GM04504 (cell line): ENCODE measurements at places on chromosomes 5 and 9.

DNA sequence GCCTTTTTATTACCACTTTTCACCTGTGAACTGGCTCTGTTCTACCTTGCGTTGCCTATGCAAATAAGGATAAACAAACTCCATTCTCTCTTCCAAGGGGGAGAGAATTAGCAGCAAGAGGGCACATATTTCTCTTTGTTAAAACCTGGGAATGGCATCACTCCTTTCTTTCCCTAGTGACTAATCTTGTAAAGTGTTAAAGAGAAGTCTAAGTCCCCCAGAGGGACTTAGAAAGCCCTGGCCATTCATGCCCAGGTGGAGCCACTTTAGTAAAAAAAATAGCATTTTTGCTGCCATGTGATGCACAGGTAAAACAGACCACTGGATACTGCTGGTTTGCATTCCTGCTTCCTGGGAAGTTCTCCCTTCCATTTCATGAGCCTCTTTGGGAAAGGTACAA lies 148.4 kb downstream of the MAN2A1 start:
- no peak for DNase-seq

DNA sequence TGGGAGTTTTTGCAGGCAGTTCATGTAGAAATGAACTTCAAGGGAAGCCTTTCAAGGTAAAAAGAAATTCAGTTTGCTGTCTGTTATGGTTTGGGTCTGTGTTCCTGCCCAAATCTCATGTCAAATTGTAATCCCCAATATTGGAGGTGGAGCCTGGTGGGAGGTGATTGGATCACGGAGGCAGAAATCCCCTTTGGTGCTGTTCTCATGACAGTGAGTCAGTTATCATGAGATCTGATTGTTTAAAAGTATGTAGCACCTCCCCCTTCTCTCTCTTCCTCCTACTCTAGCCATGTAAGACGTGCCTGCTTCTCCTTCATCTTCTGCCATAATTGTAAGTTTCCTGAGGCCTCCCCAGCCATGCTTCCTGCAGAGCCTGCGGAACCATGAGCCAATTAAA lies 341.4 kb downstream of the ARHGEF28 start:
- no peak for DNase-seq

GRCh38 chr5:33167541-33167940 lies 273.2 kb upstream of the TARS1 start:
- no peak for DNase-seq

DNA sequence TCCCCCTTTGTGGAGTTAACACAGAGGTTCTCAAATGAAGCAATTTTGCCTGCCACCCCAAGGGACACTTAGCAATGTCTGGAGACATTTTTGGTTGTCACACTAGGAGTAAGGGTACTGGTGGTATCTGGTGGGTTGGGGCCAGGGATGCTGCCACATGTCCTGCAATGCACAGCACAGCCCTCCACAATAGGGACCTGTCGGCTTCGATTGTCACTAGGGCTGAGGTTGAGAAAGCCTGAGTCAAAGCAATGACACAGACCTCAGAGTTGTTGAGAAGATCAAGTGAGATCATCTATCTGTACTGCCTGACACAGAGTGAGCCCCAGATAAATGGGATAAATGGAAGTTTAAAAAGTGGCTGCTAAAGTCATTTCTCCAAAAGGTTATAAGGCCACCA lies 249.2 kb upstream of the KLF4 start:
- no peak for DNase-seq

GRCh38 chr9:81690251-81690851 lies 1.0 kb upstream of the TLE1 start:
- no peak for DNase-seq

GRCh38 chr9:116569111-116569510 lies 118.0 kb upstream of the TRIM32 start:
- DNase-seq: no peak

DNA sequence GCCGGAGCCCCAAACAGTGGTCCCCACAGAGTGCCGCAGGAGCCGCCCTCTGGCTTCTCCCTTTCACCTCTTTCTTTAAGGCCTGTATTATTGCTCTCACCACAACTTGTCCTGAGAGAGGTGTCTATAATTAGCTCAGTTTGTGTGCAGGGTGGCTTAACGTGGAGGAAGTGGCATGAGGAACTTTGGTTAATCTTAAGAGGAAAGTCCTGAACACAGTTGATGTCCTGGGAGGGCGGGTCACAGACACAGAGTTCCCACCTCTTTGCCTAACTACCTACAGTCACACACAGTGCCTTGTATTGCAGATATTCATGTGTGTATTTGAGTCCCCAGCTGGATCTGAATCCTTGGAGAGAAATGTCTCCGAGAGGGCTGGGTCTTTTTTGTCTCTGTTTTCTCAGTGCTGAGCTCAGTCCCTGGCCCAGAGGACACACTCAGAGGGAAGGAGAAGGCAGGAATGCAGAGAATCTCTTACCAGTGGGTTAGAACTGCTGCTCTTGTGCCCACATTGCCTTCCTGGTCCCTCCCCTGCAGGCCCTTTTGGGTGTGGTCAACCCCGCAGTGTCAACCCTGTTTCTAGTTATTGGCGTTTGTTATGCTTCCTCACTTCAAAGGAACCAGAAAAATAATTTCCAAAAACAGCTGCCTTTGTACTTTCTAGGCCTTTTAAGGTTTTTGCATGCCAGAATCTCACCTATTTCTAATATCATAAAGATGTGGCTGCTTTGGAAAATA lies 392.5 kb downstream of the KDM4C start:
- DNase-seq: no peak

DNA sequence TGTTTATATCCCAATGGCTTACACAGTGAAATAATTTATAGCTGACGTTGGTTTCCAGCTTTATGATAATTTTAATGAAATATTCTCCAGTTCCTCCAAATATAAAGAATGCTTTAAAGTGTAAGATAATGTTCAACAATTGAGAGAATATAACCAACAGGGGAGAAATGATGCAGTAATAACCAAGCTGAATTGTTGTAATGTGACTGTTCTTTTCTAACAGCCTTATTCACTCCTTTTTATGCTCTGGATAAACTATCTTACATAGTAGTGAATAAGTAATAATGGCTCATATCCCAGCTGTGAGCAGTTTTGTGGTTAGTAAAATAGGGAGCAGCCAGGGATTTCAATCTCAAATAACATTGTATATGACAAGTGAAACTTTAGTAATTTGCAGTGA lies 2348.7 kb upstream of the ACO1 start:
- no peak for DNase-seq

- no peak for DNase-seq
These were observed 41.3 kb upstream of the MAST4 start for GRCh38 chr5:66554884-66555283.

DNA sequence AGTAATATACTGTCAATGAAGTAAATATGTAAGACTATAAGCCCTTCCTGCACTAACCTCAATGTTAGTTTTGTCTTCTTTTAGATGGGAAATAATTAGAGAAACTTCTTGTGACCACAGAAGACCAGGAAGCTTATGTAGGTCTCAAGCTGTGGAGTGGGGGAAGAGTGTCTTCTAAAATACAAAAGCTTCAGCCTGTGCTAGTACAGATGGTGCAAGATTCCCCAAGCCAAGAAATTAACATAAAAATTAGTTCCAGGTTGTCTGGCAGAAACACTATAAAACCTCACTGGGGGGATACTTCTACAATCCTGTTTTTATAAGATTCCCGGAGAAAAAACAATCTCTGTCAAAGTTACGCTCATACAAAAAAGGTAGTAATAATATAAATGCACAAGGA lies 103.6 kb downstream of the FNBP1 start:
- no peak for DNase-seq

DNA sequence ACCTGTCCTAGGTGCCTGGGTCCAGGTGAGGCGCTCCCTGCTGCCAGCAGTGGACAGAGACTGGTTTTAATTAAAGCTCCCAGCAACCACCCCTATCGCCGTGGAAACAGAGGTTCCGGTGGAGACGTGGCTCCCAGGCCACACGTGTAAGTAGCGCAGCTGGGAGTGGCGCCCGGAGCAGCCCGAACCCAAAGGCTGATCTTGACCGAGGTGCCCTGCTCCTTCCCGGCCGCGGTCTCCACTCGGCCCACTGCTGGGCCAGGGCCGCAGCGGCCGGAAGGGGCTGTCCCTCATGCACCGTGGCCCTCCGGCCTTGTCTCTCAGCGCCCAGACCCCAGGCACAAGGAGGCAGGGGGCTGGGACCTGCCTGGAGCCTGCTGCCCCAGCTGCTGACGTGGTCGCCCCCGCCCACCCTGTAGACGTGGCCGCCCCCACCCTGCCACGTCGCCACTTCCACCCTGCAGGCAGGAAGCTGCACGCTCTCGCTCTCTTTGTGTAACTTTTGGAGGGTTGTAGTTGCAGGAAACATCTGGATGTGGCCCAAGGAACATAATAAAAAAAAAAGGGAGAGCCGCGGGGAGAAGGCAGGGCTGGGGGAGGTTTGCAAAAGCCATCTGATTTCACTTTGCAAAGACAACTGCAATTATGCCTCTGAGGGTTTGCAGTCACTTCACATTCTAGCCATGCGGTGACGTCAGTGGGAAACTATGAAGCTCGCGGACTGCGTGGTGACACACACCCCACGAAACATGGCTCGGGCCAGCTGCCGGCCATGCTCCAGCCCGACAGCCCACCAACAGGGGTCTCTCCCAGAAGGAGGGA lies 129.9 kb downstream of the RXRA start:
- peak; percentile 99 for DNase-seq

GRCh38 chr5:131959906-131960305 lies 14.4 kb upstream of the MEIKIN start:
- DNase-seq: no peak

DNA sequence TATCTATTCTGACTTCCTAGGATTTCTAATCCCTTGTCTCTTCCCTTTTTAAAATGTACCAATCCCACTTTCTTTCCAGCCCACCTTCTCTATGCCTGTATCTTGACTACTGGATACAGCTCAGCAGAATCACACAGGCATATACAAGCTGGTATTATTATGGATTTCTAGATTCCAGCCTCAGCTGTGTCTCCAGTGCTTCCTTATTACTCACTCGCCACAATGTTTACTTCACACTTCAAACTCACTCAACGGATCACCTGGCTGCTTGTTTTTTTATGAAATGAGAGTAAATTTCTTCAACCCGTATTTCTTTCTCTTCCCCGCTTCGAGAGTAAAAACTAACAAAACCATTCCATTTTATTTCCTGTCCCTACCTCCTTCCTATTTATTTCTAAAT lies 38.8 kb downstream of the CWC27 start:
- DNase-seq: no peak

DNA sequence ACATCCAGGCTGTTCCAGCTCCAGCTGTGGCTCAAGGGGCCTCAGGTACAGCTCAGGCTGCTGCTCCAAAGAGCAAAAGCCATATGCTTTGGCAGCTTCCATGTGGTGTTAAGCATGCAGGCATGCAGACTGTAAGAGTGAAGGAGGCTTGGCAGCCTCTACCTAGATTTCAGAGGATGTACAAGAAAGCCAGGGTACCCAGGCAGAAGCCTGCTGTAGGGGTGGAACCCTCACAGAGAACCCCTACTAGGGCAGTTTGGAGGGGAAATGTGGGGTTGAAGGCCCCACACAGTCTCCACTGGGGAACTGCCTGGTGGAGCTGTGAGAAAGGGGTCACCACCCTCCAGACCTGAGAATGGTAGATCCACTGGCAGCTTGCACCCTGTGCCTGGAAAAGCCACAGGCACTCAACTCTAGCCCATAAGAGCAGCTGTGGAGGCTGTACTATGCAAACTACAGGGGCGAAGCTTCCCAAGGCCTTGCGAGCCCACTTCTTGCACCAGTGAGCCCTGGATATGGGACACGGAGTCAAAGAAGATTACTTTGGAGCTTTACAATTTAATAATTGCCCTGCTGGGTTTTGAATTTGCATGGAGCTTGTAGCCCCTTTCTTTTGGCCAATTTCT lies 14.3 kb upstream of the SLC22A5 start:
- no peak for DNase-seq

DNA sequence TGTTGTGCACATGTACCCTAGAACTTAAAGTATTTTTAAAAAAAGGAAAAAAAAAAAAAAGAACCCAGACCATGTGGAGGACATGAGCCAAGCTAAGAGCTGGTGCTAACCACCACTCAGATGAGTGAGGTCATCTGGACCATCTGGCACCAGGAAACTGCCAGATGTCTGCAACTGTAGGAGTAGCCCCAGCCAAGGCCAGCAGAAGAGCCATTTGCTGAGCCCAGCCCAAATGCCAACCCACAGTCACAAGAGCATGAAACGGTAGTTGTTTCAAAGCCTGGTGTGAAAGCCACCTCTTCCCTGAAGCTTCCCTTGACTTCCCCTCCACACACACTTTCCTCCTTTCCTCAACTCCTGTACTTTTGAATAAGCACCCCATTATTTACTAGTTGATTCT lies 69.2 kb upstream of the FCN1 start:
- no peak for DNase-seq

DNA sequence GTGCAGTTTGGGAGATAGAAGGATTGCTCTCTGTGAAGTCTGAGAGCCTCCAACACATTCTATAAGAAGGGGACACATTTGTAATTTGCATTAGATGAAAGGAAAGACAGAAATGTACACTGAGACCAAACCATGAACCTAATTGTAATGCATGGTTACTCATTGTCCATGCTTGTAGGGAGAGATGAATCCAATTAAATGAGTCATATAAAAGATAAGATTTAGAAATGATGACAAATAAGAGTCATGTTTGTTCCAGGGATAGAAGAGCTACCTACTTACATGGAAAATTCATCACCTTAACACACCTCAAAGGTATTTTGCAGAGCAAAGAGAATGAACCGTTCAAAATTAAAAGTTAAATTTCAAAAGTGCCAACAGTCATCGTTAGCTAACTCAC lies 85.1 kb downstream of the FBXL7 start:
- DNase-seq: no peak

DNA sequence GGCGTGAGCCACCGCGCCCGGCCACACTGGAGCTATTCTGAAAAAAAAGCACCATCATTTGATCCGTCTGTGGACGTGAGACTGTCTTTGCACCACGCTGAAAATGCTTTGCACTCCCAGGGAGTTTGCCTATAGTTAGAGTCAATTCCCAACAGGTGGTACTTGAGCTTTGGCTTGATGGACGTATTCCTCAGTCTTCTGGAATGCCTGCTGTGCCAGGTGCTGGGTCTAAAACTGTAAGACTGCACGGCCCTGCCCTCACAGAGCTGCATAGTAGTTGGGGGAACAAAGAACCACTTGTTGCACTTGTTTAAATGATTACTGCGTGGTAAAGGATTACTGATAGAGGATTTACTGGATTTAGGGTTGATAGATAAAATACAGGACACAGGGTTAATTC lies 3.4 kb upstream of the CCNO start:
- no peak for DNase-seq

DNA sequence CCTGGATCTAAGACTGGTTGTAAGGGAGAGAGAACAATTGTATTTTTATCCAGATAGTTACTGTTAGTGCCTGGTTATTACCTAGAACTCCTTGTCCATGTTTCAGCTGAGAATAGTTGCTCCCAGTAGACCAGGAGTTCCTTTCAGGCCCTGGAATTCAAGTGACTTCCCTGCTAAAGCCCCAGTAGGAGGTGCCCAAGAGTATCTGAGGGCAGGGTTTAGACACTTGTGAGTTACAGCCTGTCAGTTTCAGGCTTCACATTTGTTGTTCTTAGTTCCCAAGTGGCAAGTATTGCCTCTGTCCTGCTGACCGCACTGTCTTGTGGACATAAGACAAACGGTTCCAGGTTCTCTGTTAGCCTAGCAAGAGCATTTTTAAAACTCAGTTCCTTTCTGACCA lies 743.9 kb upstream of the SEMA6A start:
- no peak for DNase-seq
